Neural progenitor cell (in vitro differentiated cells): ENCODE measurements at places on chromosomes 4 and X. TPM values are rescaled to one million over a fixed set of nuclear protein-coding genes. Genes with fewer than 3 reads are reported as not detected.

DNA sequence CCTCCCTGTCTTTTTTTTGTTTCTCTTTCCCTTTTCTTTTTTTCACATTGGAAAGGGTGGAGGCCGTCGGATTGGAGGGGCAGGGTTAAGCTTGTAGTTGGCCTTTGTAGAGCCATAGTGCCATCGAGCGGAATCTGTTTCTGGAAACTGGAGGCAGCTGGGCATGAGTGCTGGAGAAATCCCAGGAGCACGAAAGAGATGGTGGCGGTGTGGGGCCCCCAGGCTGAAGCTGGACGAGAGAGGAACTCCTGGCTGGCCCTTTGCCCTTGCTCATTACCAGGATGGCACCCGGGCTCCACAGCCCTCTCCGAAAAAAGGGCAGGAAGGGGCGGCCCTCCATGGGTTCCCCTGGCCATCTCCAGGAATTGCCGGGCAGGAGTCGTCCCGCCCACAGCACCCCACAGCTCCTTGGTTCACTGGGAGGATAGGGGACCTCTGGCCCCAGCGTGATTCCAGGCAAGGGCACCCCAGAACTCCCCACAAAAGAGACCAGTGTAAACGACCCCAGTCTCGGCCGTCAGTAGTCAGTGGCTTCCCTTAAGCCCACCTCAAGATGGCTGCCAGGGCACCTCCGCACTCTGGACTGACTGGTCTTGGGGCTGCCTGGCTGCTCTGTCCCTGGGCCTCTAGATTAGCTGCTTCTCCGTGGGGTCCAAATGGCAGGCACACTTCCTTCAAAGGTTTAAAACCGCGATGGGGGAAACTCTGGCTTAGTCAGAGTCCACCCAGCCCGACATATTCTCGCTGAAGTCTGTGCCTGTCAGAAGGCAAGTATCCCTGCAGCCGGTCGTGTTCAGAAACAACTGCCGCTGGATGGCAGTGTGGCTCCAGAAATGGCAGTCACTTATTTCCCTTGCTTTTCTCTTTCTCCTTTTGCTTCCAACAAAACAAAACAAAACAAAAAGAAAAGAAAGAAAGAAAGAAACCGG, 74.1 kb downstream of the NBDY start:
- peaks cover 13% of the 10 kb centered on the region for H3K4me1 ChIP-seq
- H3K36me3 ChIP-seq = no peaks in the 10 kb centered on the region
- H3K27me3 ChIP-seq = no peaks in the 10 kb centered on the region
- peak overlapping the region; percentile 81 for H3K27ac ChIP-seq
- peak; percentile 87 for DNase-seq

DNA sequence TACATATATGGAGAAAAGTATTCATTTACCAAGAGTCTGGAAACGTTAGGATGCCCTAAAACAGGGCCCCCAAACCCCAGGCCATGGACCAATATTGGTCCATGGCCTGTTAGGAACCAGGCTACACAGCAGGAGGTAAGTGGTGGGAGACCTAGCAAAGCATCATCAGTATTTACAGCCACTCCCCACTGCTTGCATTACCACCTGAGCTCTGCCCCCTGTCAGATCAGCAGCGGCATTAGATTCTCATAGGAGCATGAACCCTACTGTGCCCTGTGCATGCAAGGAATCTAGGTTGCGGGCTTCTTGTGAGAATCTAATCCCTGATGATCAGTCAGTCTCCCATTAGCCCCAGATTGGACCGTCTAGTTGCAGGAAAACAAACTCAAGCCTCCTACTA, 62.3 kb downstream of the USP38 start:
- H3K27me3 ChIP-seq = no peaks in the 10 kb centered on the region
- DNase-seq = no peak
- no peak overlapping the region for H3K4me3 ChIP-seq
- H3K27ac ChIP-seq = no peak overlapping the region

DNA sequence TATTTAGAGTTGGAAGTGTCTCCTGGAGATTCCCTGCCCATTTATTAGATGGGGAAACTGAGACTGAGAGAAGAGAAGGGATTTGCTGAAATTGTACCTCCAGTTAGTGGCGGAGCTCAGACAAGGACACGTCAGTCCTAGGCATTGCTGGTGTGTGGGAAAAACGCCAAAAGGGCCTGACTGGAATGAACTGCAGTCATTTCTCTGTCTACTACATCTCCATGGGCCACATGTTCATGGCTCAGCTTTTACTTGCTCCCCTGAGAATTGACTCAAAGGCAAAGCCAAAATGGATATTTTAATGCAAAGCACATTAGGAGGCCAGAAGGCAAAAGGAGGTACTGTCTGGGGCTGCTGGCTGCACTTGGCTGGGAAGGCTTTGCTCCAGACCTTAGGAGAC, 3.9 kb downstream of the TFDP3 start:
- no peaks in the 10 kb centered on the region for H3K36me3 ChIP-seq
- H3K27ac ChIP-seq = no peak overlapping the region

KDR gene
- 2.4 and 2.7 TPM in 2 replicates for total RNA-seq

- DNase-seq = no peak
- no peak overlapping the region for H3K4me3 ChIP-seq
- no peaks in the 10 kb centered on the region for H3K27me3 ChIP-seq
- H3K4me1 ChIP-seq = no peaks in the 10 kb centered on the region
- no peaks in the 10 kb centered on the region for H3K36me3 ChIP-seq
Observed at GRCh38 chr4:8372506-8372905, 68.0 kb downstream of the ACOX3 start.

DNA sequence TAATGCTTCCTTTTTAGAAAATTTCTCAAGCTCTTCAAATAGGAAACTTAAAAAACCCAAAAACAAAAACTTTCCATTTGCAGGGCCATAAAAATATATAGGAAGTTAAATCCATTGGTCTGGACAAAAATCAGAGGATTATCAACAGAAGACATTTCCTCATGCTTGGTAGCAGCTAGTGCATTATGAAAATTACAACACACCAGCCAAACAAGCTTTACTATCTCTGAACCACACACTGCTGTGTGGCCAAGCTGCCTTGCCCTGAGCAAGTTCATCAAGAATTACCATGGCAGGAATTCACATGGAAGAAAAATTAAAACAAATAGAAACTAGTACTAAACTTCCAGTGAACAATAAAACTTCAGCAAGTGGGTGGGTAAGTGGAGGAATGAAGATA, 3.6 kb downstream of the USP46 start:
- no peak overlapping the region for H3K27ac ChIP-seq
- no peaks in the 10 kb centered on the region for H3K36me3 ChIP-seq
- no peak overlapping the region for H3K4me3 ChIP-seq
- peaks cover 18% of the 10 kb centered on the region for H3K4me1 ChIP-seq

GRCh38 chrX:131617182-131617581, 73.3 kb downstream of the OR13H1 start:
- H3K27me3 ChIP-seq = no peaks in the 10 kb centered on the region
- H3K36me3 ChIP-seq = no peaks in the 10 kb centered on the region
- no peaks in the 10 kb centered on the region for H3K4me1 ChIP-seq

- H3K4me3 ChIP-seq = no peak overlapping the region
- DNase-seq = no peak
- H3K4me1 ChIP-seq = peaks cover 15% of the 10 kb centered on the region
- no peak overlapping the region for H3K27ac ChIP-seq
- H3K27me3 ChIP-seq = no peaks in the 10 kb centered on the region
Observed at GRCh38 chr4:139596034-139596683, 40.1 kb upstream of the SETD7 start.

- H3K4me1 ChIP-seq = peaks cover 10% of the 10 kb centered on the region
- peak overlapping the region; percentile 20 for H3K4me3 ChIP-seq
- no peaks in the 10 kb centered on the region for H3K36me3 ChIP-seq
- peak overlapping the region; percentile 56 for H3K27ac ChIP-seq
- H3K27me3 ChIP-seq = peaks cover 72% of the 10 kb centered on the region
Observed at GRCh38 chrX:33188881-33189280, 22.5 kb downstream of the DMD start.
